ENCODE measurements at places on chromosomes 4 and X.
A peak's percentile ranks its signal among the peaks of the same experiment; 100 is the strongest.

- DNase-seq: no peak
Measured at GRCh38 chrX:14843666-14844065, 29.2 kb downstream of the FANCB start.

DNA sequence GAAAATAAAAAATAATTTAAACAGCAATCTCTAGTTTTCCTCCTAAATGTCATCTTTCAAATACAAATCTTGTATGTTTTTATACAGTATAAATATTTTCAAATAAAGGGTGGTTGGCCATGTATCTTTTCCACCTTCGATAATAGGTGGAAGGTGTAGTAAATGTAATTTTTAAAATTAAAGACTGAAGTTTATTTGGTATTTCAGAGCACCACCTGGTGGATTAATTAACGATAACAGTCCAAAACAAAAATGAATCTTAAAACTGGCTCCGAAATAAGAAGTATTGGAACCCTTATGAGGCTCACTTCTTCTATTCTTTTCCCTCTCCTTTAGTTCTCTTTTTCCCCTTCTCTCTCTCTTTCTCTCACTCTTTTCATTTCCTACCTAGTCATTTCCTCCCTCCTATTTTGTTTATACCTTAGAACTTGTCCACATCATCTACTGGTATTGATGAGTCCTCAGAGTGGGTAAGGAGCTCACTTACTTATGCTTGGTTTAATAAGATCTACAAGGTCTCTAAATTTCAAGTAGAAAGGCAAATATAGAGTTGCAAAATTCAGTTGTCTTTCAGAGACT lies 82.9 kb upstream of the EXOC1L start:
- no peak for DNase-seq

DNA sequence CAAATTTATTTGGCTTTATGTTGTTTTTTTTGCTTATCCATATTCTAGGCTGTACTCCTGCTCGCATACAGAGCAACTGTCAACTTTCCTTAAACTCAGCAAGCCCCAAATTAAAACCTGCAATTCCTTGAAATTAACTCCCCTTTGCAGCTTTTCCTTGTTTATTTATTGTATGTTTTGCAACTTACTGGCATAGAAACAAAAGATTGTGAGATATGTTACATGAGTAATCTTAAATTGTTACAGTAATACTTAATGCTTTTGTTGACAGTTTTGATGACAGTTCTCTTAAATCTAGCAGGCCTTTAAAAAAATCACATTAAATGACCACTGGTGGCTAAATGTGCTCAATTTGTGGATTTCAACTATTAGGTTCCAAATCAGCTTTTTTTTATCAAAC lies 4.5 kb downstream of the DDX3X start:
- no peak for DNase-seq

GRCh38 chr4:76564123-76564915 lies 129.3 kb downstream of the SHROOM3 start:
- DNase-seq: no peak

DNA sequence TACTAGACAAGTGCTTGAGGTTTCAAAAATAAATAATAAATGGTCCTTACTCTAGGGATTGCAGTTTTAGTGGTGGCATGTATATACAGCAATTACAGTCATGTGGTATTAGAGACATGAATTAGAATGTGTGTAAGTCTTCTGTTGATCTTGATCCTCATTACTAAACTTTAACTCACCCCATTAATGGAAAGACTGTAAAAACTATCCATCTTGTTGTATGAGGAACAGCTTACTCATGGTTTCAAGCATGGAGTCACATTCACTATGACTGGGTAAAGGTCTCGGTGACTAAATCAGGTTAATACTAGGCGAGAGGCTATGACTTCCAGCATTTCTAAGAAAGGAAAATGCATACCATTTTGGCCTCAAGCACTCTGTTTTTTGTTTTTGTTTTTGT lies 107.0 kb upstream of the HPGD start:
- peak; percentile 21 for DNase-seq

Measured in kidney epithelial cell (primary cell).